ENCODE measurements at places on chromosomes 1 and 21. TPM values are rescaled to one million over a fixed set of nuclear protein-coding genes. Genes with fewer than 3 reads are reported as not detected.
A peak's percentile ranks its signal among the peaks of the same experiment; 100 is the strongest.

The MYOG gene
- not detected for polyA plus RNA-seq

The ATPAF1 gene
- polyA plus RNA-seq: 55.9 TPM

The CFAP298 gene
- 43.0 TPM for polyA plus RNA-seq

The B4GALT2 gene
- 121 TPM for polyA plus RNA-seq

The CACNA1S gene
- polyA plus RNA-seq: 0.06 TPM

The SYT14 gene
- polyA plus RNA-seq: 1.4 TPM

DNA sequence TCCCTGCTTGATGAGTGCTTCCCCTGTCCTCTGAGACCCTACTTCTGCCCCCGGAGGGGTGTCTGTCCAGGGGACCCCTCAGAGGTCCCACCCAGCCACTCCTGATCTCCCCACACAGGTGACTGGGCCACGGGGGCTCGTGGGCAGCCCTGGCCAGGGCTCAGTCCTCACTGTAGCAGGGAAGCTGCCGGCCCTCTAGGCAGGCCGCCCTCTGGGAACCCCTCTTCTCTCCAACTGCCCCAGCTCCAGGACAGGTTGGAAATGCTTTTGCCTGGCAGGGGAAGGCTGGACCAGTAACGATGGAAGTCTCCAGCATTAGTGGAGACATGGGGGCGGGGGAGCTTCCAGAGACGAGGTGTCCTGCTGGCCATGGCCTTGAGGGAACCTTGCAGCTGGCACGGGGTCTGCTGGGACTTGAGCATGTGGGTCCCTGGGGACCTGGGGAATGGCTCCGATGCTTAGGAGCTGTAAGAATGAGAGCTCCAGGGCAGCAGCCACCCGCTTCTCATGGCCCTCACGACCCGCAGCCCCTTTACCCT, 3.1 kb upstream of the FNDC10 start:
- DNase-seq: no peak
- no peaks in the 10 kb centered on the region for H3K36me3 ChIP-seq
- H3K4me1 ChIP-seq: peaks cover 6% of the 10 kb centered on the region
- peaks cover 36% of the 10 kb centered on the region for H3K27me3 ChIP-seq
- no peak overlapping the region for H3K27ac ChIP-seq

- H3K4me3 ChIP-seq: no peak overlapping the region
- no peak for DNase-seq
- no peaks in the 10 kb centered on the region for H3K36me3 ChIP-seq
- H3K27ac ChIP-seq: no peak overlapping the region
Measured at GRCh38 chr1:176118985-176119384, 88.1 kb downstream of the COP1 start.

- DNase-seq: peak; percentile 48
- no peak overlapping the region for H3K4me3 ChIP-seq
Measured at GRCh38 chr21:29372063-29372802, 73.5 kb downstream of the BACH1 start.

DNA sequence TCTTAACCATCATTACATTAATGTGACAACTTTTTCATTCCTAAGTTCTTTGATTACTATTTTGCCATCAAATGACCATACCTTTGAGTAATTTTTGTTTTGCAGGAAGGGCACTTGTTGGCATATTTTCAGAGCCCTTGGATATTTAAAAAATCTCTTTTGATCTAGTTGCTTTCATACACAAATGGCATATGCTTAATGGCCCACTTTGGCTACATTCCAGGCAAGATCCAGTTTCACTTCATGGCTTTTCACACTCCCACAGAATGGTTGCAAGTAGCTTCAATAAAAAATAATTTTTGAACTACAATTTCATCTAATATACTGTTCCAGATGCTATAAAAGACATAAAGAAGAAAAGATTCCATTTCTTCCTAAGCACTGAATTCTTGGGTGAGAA, 18.1 kb downstream of the ADAM30 start:
- H3K4me3 ChIP-seq: no peak overlapping the region
- H3K27me3 ChIP-seq: no peaks in the 10 kb centered on the region
- no peaks in the 10 kb centered on the region for H3K4me1 ChIP-seq
- no peak for DNase-seq
- H3K27ac ChIP-seq: no peak overlapping the region

- no peak for DNase-seq
- no peak overlapping the region for H3K27ac ChIP-seq
- H3K4me1 ChIP-seq: peaks cover 7% of the 10 kb centered on the region
Measured at GRCh38 chr1:4681026-4681425, 26.6 kb downstream of the AJAP1 start.

GRCh38 chr1:5455651-5456050, 536.6 kb downstream of the NPHP4 start:
- H3K4me3 ChIP-seq: no peak overlapping the region
- H3K27me3 ChIP-seq: no peaks in the 10 kb centered on the region
- H3K4me1 ChIP-seq: peaks cover 4% of the 10 kb centered on the region
- no peak for DNase-seq
- no peak overlapping the region for H3K27ac ChIP-seq

DNA sequence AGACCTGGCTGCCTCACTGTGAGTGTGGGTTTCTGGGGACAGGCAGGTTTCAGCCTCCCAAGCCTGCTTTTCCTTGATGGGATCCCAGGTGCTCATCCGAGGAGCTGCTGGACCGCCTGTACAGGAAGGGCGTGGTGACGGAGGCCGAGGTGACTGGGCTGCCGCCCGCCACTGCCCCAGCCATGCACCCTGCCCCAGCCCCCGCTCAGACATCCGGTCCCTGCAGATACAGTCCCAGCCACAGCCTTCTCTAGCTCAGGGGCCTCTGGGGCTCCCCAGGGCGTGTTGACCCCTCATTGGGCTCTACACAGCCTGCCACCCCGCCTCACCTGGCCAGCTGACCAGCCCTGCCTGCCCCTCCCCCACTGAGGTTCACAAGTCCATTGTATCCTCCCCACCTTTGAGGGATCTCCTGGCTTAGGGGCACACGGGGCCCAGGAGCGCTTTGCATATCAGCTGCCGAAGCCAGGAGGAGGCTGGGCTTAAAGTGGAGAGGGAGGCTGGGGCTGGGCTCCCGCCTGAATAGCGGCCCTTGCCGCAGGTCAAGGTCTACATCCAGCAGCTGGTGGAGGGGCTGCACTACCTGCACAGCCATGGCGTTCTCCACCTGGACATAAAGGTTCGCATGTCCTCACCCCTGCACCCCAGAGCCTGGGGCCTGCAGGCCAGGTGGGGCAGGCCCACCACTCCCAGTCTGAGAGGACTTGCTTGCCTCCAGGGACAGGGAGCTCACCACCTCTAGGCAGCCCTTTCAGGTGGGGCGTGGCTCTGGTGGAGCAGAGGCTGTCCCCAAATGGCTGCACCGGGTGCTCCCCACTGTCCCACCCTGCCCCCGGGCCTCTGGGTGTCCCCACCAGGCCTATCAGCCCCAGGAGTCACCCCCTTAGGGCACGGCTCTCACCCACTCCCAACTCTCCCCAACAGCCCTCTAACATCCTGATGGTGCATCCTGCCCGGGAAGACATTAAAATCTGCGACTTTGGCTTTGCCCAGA, 38.5 kb downstream of the TRIM11 start:
- H3K36me3 ChIP-seq: no peaks in the 10 kb centered on the region
- H3K4me3 ChIP-seq: no peak overlapping the region
- H3K27me3 ChIP-seq: no peaks in the 10 kb centered on the region
- no peak for DNase-seq
- peaks cover 16% of the 10 kb centered on the region for H3K4me1 ChIP-seq
- no peak overlapping the region for H3K27ac ChIP-seq

DNA sequence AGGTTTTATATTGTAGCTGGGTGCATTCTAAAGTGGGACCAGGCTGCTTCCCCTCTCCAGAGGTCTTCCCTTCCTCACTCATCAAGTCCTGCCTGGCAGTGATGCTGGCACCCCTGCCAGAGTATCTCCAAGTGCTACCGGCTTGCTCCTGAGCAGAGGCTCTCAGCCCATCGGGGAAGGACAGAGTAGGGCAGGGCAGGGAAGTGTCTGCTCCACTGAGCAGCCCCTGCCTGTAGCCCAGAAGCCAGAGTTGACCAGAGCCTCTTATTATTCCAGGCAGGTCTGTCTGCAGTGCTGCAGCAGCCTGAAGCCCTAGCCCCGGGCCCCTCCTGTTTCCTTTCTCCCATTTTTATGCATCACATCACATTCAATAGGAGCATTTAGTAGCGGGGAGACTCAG, 51.1 kb downstream of the ATP2B4 start:
- H3K4me1 ChIP-seq: peaks cover 14% of the 10 kb centered on the region
- H3K4me3 ChIP-seq: no peak overlapping the region
- no peak overlapping the region for H3K27ac ChIP-seq
- no peaks in the 10 kb centered on the region for H3K36me3 ChIP-seq
- no peaks in the 10 kb centered on the region for H3K27me3 ChIP-seq

GRCh38 chr1:1916851-1917251, 1.8 kb downstream of the CALML6 start:
- no peak for DNase-seq
- H3K27ac ChIP-seq: no peak overlapping the region
- H3K4me3 ChIP-seq: no peak overlapping the region

DNA sequence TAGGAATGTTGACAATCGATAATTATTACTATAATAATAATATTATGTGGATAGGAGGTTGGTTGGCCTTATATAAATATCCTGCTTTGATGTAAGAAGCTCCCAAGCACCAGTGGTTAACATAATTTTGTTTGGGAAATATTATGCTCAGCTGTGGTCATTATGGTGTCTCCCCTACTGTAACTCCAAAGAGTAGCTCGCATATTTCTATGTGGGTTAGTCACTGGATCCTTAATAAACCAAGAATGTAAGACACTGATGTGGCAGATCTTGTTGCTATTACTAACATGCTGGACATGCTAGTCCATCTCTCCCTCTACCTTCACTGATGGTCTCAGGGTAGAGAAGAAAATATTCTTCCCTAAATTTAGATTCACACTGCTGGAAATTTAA, 79.2 kb upstream of the RALGPS2 start:
- no peaks in the 10 kb centered on the region for H3K36me3 ChIP-seq
- no peaks in the 10 kb centered on the region for H3K27me3 ChIP-seq
- no peak overlapping the region for H3K27ac ChIP-seq
- peaks cover 3% of the 10 kb centered on the region for H3K4me1 ChIP-seq
- H3K4me3 ChIP-seq: no peak overlapping the region
- no peak for DNase-seq

DNA sequence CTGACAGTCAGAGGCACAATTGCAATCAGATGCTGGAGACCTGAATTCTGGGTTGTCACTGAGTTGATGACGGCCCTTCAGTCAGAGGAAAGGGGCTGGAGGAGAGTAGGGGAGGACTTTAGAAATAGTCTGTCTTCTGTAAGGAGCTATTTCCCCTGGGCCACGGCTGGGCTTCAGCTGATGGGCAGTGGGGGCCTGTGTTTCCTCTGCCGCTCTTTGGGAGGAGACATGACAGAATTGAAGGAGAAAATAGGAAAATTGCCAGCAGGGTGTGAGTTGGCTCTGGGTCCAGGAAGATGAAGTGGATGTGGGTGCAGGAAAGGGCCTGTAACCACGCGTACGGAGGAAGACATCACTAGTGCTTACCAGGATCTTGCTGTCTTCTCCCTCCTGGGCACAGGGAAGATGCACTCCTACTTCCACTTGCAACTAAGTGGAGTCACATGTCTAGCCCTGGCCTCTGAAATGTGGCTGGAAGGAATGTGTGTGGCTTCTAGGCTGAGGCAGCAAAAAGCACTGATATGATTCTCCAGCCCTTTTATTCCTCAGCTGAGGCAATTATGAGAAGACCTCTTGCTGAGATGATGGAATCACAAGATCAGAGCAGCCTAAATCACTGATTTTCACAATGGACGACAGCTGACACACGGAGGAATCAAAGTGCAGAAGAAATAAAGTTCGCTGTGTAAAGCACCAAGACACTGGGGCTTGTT, 250.0 kb downstream of the GRIK3 start:
- no peaks in the 10 kb centered on the region for H3K27me3 ChIP-seq
- no peak overlapping the region for H3K27ac ChIP-seq
- H3K4me3 ChIP-seq: no peak overlapping the region
- H3K36me3 ChIP-seq: no peaks in the 10 kb centered on the region
- no peak for DNase-seq

DNA sequence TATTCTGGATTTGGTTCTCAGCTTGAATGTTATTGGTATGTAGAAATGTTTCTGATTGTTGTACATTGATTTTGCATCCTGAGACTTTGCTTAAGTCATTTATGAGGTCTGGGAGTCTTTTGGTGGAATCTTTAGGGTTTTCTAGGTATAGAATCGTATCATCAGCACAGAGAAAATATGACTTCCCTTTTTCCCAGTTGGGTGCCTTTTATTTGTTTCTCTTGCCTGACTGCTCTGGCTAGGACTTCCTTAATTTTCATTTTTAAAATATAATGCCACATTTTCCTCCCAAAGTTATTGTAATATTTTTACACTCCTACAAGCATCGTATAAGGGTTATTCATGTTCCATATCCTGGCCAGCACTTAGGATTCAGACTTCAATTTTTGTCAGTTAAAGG, 111.1 kb downstream of the FNBP1L start:
- H3K36me3 ChIP-seq: no peaks in the 10 kb centered on the region
- no peak overlapping the region for H3K4me3 ChIP-seq
- no peaks in the 10 kb centered on the region for H3K27me3 ChIP-seq
- no peak overlapping the region for H3K27ac ChIP-seq
- no peak for DNase-seq

DNA sequence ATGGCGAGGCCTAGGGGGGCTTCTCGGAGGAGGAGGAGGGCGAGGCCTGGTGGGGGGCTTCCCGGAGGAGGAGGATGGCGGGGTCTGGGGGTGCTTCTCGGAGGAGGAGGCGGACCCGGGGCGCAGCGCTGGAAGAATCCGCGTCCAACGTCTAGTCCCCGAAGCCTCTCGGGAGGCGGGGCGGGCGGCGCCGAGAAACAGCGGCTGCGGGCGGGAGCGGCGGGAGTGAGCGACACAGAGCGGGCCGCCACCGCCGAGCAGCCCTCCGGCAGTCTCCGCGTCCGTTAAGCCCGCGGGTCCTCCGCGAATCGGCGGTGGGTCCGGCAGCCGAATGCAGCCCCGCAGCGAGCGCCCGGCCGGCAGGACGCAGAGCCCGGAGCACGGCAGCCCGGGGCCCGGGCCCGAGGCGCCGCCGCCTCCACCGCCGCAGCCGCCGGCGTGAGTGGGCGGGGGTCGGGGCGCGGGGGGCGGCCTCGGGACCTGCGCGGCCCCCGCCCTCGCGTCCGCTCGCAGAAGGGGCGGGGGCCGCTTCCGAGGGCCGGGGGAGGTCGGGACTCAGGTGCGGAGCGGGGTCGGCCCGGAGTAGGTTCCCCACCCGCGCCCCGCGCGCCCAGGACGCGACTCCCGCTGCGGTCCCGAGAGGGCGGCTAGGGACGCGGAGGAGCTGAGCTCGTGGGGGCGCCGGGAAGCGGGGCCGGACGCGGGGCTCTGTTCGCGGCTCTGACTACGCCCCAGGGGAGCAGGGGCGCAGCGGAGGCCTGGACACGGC, at the start of gene KLHL17:
Gene KLHL17 (plus strand): TSS at position 222 of the 769 bp plus-strand sequence. CDS start 110 bp downstream, at position 332.
- peaks cover 4% of the 10 kb centered on the region for H3K4me1 ChIP-seq
- peaks cover 29% of the 10 kb centered on the region for H3K36me3 ChIP-seq
- H3K4me3 ChIP-seq: peak within 1 kb of the TSS; percentile 49
- peak; percentile 89 for DNase-seq
- H3K27me3 ChIP-seq: peaks cover 4% of the 10 kb centered on the region
- H3K27ac ChIP-seq: no peak within 1 kb of the TSS

GRCh38 chr1:211932231-211932932, 101.8 kb upstream of the LPGAT1 start:
- no peak for DNase-seq
- H3K36me3 ChIP-seq: no peaks in the 10 kb centered on the region
- no peak overlapping the region for H3K4me3 ChIP-seq
- peaks cover 2% of the 10 kb centered on the region for H3K4me1 ChIP-seq
- no peaks in the 10 kb centered on the region for H3K27me3 ChIP-seq
- no peak overlapping the region for H3K27ac ChIP-seq

- DNase-seq: no peak
- H3K36me3 ChIP-seq: no peaks in the 10 kb centered on the region
- H3K4me1 ChIP-seq: no peaks in the 10 kb centered on the region
- no peak overlapping the region for H3K4me3 ChIP-seq
- H3K27me3 ChIP-seq: no peaks in the 10 kb centered on the region
Measured at GRCh38 chr21:37149411-37149810, 76.4 kb downstream of the TTC3 start.
